ENCODE measurements at places on chromosomes 5 and 9.

GRCh38 chr5:35066260-35066795 is 18.6 kb upstream of the AGXT2 start:
- no peak for DNase-seq

DNA sequence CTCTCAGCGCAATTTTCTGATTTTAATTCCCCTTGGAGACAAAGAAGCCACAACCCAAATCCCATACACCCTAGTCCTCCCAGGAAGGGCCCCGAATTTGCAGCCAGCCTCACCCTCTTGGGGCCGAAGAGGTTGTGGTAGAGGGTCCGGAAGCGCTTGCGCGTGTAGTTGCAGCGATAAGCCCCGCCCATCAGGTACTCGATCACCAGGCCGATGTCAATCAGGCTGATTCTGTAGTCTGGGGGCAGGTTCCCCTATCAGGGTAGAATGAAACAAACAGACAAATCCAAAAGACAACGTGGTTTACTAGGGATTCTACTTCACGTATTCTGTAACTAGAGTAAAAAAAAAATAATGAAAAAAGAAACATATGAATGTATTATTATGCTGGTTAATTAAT is 210.6 kb upstream of the KLF9 start:
- no peak for DNase-seq

DNA sequence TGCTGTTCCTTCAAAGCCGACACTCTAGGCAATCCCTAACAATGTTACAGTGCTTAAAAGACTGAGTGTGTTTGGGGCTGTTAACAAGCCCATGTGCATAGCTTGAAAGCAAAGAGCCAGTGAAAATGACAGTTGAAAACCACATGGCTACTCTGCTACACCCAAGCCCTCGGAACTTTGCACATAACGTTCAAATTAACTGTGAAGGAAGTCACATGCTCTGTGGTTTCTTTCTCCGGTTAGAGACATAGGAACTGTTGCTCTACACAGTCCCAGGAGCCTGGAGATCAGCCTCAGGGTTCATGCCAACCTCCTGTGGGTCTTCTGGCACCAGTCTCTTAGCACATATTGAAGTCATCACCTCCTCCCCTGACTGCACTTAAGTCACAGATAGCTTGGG is 51.1 kb downstream of the C9orf152 start:
- DNase-seq, result no peak

DNA sequence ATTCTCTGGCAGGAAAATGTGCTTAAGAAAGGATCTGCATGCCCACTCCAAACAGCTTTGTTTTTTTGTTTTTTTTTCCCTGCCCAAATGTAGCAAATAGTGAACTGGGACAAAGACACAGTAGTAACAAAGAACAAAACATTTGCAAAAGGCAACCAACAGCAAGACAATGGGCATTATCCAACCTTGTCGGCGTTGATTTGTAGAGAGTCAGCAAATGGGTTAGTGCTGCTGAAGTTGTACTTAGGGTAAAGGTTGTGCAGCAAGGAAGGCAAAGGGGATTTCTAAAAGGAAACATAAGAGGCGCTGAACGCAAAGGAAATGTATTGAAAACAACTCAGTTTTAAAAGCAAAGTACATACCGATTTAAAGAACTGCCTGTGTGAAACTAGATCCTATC is 136.2 kb downstream of the MPDZ start:
- no peak for DNase-seq

DNA sequence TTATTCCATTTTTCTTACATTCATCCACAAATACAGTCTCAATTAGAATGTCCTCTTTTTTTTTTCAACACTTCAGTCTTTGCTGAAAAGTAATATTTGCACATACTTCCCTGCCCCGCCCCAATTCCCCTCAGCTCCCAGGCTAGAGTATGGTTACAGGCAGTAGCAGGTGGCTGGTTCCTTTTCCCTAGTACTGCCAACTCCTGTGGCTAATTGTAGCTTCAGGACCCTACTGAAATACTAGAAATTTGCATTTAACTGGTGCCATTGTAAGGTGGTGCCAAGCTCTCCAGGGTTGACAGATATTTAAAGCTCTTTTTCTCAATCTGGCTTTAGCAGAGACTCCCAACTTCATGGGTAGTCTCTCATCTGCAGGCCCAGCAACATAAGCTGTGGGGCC is 80.3 kb downstream of the FAM81B start:
- no peak for DNase-seq

GRCh38 chr5:8474569-8474930 is 605.6 kb downstream of the MTRR start:
- DNase-seq, result no peak

DNA sequence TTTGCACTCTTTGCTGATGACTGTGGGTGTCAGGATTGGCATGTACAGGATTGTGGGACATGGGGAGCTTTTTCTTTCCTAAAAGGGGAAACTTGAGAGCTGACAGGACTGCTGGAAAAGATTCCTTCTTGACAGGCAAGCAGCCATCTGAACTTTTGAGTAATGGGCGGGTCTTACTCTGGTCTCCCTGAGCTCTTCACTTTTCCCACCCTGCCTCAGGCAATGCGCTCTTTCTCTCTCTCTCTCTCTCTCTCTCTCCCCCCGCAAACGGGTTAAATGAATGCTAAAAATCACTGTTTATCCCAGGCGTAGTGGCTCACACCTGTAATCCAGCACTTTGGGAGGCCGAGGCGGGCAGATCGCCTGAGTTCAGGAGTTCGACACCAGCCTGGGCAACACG is 37.1 kb upstream of the F2RL1 start:
- DNase-seq, result no peak

GRCh38 chr9:112535301-112535700 is 48.7 kb downstream of the KIAA1958 start:
- no peak for DNase-seq

DNA sequence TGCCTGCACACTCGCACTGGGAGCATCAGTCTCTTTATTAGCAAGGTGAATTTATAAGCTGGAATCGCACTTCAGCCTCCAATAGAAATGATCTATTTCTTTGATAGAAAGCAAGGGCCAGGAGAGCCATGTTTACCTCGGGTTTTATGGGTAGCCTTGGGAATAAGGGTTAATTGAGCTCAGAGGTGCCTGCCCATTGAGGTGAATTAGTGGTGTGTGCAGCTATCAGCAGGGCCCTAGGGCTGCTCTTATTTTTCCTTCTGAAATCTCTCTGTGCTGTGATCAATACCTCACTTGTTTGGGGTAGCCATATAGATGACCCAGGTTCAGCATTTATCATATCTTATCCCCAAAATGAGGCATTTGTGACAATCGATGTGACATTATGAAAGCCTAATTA is 297.8 kb downstream of the EBF1 start:
- no peak for DNase-seq

- DNase-seq, result no peak
Measured at GRCh38 chr9:112072721-112073638, 102.1 kb downstream of the SUSD1 start.

- no peak for DNase-seq
Measured at GRCh38 chr9:95862343-95862742, 13.1 kb upstream of the ERCC6L2 start.

- no peak for DNase-seq
Measured at GRCh38 chr9:84152204-84152603, 171.6 kb downstream of the RMI1 start.

DNA sequence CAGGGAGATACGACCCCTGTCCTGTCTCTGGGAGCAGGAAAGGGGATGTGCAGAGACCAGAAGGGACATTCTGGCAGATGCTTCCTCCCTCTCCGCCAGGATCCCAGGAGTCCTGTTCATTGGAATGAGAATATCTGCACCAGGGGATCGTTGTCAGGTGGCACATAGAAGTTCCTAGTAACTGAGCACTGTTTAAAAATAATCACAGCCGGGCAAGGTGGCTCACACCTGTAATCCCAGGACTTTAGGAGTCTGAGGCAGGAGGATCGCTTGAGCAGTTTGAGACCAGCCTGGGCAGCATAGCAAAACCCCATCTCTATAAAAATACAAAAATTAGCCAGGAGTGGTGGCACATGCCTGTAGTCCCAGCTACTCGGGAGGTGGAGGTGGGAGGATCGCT is 12.3 kb downstream of the SARDH start:
- DNase-seq, result no peak

All from stimulated activated CD8-positive, alpha-beta memory T cell treated with anti-CD3 and anti-CD28 coated beads, Interleukin-4, amount 100 ng/mL, for 4 hours (primary cell).